NB4 (cell line): ENCODE measurements at places on chromosomes 11 and 22.
A peak's percentile ranks its signal among the peaks of the same experiment; 100 is the strongest.

- DNase-seq, result no peak
Observed at GRCh38 chr11:43908191-43908590, 27.6 kb downstream of the ALKBH3 start.

GRCh38 chr11:16738947-16739815 lies 734 bp downstream of the C11orf58 start:
- peak; percentile 13 for DNase-seq

DNA sequence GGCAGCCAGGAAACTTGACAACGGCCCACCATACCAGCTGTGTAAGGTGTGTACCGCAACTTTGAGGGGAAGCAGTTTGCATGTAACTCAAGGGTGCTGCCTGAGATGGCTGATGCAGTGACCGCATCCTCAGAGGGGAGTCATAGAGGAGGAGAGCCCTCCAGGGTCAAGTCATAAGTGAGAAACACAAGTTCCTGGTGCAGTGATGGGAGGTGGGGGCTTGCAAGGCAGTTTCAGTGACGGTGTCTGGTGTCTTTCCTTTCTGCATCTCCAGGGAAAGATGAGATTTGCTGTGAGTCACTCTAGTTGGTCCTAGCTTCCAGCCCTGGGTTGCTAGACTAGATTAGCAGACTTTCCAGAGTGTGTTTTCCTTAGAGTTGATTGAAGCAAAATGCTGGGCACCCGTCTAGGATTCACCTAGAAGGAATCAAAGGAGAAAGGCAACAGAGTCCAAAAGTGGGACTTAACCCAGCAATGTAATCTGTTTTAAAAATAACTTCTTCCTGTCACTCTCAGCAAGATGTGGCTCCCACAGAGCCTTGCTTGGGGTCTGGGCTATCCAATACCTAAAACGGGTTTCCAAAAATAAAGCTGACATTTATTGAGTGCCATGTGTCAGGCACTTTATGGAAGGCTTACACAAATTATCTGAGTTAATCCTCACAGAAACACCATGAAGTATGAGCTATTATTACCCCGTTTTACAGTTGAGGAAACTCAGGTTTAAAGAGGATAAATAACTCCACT lies 265.4 kb upstream of the PLET1 start:
- no peak for DNase-seq

DNA sequence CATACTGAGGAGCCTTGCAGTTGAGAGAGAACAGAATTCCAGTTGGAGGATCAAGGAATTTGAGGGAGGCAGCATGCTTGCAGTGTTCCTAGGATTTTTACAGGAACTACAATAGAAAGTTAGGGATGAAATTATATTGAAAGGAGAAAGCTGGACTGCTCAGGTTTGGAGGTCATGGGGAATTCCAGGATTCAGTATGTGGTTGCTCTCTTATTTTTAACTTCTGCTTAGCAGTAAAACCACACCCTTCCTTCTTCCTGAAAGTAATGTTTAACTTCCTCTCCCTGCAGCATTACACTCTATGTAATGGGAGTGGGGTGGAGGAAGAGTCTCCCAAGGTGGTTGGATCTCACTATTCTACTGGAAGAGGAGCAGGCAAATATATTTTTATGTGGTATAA lies 31.3 kb downstream of the CTNND1 start:
- peak; percentile 66 for DNase-seq

- DNase-seq, result no peak
Observed at GRCh38 chr22:25027043-25027906, 74.8 kb downstream of the KIAA1671 start.

GRCh38 chr11:96990914-96991313 lies 601.1 kb downstream of the JRKL start:
- DNase-seq, result no peak

- DNase-seq, result no peak
Observed at GRCh38 chr22:42500161-42500835, 19.3 kb downstream of the RRP7A start.

DNA sequence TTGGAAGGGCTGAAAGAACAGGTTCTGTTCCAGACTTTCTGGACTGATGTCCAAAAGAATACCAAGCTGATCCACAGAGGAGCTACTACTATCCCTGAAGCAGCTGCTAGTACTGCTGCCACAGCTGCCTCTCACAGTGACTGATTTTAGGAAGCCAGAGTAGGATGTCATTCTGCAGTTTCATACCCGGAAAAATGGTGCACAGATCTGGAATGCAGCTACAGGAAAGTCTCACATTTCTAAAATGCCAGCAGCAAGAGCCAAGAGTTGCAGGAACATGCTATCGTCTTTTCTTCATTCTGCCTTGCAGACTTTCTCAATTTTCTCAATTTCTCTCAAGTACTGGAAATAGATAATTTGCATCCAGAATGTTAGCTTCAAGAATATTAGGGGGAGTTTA lies 19.4 kb upstream of the CCDC179 start:
- no peak for DNase-seq

DNA sequence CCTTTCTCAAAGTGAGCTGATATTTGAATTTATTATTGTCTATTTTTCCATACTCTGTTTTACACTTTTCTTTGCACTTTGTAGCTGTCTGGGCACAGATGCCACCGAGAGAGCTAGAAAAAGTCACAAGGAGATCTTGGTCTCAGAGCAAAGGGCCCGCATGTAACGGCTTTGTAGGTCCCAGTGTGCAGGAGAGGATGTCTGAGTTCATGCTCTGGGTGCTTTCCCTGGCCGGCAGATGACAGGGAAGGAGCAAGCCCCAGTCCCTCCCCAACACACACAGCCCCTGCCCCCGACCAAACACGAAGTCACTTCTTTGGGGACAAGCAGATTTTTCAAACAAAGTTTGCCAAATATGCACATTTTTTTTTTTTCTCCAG lies 55.8 kb downstream of the SMIM38 start:
- DNase-seq, result no peak

GRCh38 chr11:69854713-69855112 lies 35.5 kb upstream of the FGF3 start:
- no peak for DNase-seq

- DNase-seq, result no peak
Observed at GRCh38 chr22:43566561-43567332, 154.9 kb downstream of the MPPED1 start.

DNA sequence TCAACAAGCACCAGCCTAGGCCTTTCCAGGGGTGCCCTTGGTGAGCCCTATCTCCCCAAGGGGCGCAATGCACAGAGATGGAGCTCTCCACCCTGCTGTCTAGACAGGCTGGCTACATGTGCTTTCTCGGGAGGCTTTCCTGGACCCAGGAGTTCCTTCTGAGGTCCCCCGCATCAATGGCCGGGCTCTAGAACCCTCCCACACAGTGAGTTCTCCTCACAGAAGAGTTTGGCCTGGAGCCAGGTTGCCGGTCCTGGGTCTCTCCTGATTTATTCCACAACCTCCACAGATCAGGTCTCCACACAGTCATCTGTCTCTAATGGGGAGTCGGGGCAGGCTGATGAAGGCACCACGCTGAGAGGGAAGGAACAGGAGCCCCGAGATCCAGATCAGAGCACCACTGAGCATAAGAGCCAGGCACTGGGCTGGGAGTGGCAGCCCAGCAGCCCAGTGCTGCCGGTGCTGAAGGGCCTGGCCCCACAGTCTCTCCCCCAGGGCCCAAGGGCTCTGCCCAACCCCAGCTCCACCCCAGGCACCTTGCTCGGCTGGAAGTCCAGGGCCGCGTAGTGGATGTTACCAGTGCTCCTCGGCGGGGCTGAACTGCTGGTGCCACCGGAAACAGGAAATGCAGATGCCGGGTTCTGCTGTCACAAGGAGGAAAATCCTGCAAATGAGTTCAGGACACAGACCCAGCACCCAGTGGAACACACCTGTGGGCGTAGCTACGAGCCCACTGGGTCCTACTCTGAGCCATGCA lies 44.7 kb downstream of the GAB4 start:
- DNase-seq, result no peak

DNA sequence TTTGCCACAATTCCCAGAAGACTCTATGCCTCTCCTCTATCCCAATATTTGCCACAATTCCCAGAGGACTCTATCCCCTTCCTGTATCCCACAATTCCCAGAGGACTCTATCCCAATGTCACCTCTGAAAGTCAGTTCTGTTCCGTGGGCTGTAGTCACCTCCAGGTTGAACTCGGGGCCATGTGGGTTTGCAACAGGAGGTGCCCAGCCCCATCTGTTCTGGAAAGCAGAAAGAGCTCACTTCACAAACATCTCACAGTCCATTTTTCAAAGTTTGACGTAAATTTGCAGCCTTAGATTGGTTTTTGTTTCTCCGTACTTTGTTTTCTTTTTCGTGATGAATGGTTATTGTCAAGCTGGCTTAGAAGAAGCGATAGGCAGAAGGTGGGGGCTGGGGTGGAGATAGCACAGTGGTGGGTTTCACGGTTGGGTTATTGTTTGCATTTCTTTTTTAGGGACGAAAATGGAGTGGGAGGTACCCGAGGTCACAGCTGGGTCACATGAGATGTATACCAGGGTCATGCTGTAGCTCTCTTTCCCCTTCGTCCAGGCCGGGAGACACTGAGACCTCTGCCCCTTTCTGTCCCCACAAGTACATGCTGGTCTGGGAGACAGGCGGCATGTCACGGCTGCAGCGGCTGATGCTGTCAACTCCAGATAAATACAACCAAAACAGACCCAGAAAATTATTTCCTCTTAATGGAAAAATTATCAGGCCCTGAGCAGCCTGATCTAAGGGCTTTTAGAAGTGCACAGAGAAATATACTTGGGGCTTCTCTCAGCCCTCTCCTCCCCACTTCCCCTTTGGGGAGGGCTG lies 374.5 kb downstream of the CADM1 start:
- no peak for DNase-seq

DNA sequence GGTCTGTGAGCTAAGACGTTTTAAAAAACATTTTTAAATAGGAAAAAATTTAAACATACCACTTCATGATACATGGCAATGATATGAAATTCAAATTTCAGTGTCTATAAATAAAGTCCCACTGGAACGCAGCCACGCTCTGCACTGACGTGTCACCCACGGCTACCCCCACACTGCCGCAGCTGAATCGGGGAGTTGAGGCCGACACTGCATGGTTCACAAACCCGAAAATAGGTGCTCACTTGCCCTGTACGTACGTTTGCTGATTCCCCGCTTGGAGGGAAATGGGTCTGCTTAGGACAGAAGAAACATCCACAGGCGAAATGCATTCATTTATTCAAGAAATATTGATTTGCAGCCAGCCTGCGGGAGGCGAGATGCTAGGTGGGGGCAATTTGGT lies 1342.3 kb downstream of the TBC1D22A start:
- DNase-seq, result no peak

DNA sequence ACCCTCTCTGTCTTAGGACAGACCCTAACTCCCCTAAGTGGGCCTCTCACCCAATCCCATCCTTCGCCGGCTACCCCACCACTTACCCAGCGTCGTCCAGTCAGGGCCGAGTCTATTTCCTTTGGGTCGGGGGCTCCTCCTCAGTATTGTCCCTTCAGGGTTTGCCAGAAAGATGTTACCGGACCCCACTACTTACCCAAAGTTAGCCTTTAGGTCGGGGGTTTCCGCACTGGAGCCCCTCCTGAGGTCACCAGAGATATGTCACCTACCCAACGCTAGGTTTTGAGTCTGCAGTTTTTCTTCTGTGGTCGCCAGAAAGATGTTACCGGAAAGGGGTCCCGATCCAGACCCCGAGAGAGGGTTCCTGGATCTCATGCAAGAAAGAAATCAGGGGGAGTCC lies 17.9 kb upstream of the B4GALNT4 start:
- DNase-seq, result no peak

- no peak for DNase-seq
Observed at GRCh38 chr22:46471901-46472721, 65.3 kb downstream of the CELSR1 start.

- no peak for DNase-seq
Observed at GRCh38 chr22:46549971-46550641, 12.7 kb upstream of the CELSR1 start.

- peak; percentile 63 for DNase-seq
Observed at GRCh38 chr11:95922099-95922498, 1.8 kb downstream of the MTMR2 start.

DNA sequence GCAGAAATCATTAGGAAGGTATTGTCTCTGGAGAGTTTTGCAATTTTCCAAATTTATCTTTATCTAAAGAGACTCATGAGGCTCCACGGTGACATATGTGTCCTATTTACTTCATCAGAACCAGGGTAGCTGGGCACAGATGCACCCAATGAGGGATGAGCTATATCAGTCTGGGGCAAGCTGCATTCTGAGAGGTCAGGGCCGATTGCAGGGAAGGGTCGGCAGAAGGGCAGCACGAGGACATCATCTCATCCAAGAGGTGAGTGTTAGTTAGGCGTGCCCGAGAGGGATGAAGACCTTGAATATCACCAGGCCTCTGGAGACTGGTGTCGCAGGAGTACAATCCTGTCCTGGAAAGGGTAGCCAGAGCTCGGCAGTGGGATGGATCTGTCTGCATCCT lies 41.0 kb upstream of the SPON1 start:
- no peak for DNase-seq

DNA sequence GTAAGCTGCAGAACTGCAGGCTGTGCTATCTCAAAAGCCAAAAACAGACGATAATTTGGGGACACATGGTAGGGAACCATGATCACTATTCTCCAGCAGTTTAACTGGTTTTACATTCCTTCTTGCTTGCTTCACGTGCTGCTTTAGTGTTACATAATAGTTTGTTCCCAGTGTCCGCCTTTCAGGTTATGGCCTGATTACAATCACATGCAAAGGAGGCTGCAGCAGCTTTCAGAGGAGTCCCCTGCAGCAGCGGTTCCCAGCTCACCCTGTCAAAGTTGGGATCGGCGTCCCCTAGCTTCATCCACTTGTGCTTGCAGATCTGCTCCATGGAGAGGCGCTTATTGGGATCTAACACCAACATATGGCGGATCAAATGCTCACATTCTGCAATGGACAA lies 39.2 kb upstream of the APOA1 start:
- no peak for DNase-seq

- peak; percentile 63 for DNase-seq
Observed at GRCh38 chr11:10902301-10903063, 44.6 kb upstream of the ZBED5 start.

DNA sequence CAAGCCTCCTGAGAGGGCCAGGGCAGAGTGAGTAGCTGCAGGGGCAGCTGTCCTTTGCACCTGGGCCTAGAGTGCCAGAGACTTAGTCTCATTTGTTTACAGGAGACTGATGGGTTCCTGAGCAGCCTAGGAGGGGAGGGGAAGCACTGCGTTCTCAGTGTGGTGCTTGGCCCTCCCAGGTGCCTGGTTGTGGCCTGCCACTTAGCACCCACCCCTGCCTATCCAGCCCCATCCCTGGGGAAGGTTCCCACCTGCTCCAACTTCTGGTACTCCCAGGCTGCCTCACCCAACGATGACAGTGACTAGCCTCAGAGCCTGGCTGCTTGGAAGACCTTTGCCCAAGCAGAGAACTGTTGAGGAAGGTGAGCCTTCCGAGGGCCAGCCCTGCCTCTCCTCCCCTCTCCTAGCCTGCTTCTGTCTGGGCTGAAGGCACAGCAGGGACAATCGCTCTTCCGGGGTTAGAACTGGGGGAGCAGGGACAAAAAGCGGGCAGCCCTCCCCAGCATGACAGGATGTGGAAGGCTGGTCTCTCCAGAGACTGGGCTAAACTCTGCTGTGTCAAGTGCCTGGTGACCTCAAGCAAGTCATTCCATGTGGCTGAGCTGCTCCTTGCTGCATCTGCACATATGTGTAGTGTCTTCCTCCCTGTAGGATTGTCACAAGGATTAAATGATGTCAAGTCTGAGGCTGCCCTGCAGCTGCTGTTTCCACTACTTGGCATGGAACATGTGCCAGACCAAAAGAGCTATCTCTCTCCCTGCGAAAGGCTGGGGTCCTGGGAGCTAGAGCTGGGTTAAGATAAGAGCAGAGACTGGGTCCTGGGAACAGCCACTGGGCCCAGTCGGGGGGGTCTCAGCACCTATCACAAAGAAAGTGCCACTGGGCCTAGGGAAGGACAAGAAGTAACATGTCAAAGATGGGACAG lies 9.9 kb downstream of the KCNQ1OT1 start:
- no peak for DNase-seq

GRCh38 chr11:126927623-126928022 lies 72.9 kb downstream of the KIRREL3 start:
- no peak for DNase-seq
